Upper lobe of right lung (tissue), 1 donor: ENCODE measurements at places on chromosomes 6 and 20.

GRCh38 chr6:6503191-6503590, 85.3 kb upstream of the LY86 start:
- DNase-seq: no peak

GRCh38 chr20:63175038-63175895, 40.7 kb downstream of the YTHDF1 start:
- DNase-seq: no peak

DNA sequence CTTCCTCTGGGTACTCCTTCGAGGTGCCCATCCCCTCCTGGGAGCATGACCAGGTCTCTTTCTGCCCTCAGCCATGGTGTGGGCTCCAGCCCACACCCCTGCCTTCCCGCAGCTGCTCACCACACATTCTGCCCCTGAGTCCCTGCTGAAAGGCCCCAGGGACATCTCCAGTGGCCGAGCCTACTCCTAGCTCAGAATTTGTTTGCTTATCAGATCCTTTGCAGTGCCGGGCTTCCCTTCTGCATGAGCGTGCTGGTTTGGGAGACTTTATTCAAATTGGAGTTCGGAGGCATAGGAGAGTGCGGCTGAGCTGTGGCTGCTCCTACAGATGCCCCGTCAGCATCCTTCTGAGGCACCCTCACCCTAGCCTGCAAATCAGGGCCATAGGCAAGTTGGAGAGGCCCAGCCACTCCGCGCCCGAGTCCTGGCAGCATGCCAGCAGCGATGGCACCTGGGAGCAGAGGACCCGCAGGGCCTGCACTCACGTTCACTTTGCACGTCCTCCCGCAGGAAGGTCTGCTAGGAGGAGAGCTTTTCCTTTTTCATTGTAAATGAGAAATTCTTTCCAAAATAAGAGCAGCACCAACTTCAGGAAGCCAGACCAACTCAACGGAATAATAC, 327.3 kb downstream of the QKI start:
- no peak for DNase-seq

GRCh38 chr6:135451617-135452190, 45.8 kb downstream of the AHI1 start:
- DNase-seq: no peak

DNA sequence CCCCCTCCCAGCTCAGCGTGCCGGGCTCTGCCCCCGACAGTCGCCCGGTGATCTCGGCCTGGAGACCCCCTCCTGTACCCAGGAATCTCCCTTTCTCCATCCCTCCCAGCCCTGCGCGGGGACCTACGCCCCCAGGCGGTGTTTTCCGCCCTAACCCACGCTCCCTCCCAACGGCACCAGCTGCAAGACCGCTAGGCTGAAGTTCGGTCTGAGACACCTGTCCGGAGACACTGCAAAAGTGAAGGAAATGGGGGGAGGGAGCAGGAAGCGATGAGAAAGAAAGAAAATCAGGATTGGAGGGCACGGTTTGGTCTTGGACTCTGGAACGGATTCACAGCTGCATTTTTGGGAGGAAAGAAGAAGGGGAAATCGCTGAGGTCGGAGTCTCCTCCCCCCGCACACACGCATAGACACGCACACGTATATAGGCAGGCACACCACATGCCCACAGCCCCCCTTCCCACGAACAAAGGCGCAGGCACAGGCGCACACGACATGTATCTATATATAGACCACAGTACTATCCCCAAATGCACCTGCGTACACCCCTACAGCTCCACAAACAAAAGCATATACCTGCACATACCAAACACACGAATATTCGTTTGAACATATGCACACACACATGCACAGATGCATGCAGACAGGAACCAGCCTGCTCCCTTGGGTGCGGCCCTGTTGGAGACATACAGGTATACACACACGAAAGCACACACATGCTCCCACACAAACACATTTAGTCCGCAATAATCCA, 1.0 kb downstream of the SLC32A1 start:
- no peak for DNase-seq

- no peak for DNase-seq
Measured at GRCh38 chr6:134103006-134103405, 50.6 kb upstream of the SLC2A12 start.

DNA sequence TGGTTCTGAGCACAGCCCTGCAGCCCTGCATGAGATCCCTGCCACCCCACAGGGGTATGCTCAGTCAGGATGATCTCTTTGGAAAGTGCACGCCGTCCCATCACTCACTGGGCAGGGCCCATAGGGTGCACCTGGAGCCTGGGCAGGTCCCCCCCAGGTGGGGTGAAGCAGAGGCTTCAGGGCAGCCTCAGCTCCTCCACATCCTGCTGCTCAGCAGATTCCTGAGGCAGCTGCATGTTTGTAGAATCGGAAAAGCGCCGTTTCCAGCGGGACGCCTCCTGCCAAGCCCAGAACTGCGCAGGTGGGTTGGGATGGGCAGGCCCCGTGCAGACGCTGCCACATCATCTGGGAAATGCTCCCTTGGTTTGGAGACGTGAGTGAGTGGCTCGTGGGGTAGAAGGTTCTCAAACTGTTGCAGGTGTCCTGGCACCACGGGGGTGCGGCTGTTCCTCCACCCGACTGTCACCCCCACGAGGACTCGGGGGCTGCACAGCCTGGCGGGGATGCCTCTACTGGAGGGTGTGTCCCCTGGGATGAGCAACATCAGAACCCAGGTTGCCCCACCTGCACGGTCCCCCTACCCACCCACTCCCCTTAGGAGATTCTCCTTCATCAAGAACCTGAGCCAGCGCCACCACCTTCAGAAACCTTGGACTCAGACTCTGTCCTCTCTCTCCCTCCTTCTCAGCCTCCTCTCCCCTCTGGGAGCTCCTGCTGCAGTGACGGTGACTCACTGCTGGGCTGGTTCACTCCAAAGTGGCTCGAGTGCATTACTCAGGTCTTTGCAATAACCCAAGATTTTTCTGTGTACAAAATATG, 334.1 kb downstream of the TAF4 start:
- no peak for DNase-seq

DNA sequence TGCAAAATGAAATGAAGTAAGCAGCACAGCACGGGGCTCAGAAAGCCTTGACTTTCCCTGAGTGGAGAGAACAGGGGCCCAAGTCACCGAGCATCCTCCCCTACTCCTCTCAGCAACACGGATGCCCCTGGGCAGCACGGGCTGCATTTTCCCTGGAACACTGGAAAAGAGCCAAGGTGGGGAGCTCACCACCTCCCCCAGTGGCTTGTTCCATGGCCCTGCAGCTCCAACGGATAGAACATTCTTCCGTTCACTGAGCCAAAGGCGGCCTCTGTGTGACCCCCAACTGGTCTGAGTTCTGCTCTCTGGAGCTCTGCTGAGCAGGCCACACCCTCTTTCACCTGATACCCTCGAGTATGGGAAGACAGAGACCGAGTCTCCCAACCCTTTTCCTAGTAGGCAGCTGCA, 20.8 kb upstream of the EMILIN3 start:
- no peak for DNase-seq

- no peak for DNase-seq
Measured at GRCh38 chr6:125480146-125480545, 178.4 kb upstream of the HDDC2 start.

GRCh38 chr6:21522143-21522747, 71.3 kb upstream of the SOX4 start:
- no peak for DNase-seq

- no peak for DNase-seq
Measured at GRCh38 chr20:58892932-58893224, 40.4 kb downstream of the GNAS start.
